ENCODE measurements at places on chromosomes 7 and 10.
A peak's percentile ranks its signal among the peaks of the same experiment; 100 is the strongest.

DNA sequence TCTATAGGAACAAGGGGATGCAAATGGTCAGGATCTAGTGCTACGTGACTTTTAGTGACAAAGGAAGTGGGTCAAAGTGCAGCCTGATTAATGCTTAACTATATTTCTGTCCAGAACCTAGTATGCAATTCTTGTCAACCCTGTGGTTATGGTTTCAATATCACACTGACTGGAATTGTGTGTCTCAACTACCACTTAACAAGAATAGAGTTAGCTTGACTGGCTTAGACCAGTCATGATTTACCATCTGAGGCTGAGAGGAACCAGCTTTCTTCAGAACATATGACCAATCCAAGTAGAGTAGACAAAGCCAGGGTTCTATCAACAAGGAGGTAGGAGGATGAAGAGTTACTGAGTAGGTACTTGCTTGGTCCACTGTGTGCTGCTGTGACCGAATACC lies 54.4 kb downstream of the MYPN start:
- no peak for DNase-seq

DNA sequence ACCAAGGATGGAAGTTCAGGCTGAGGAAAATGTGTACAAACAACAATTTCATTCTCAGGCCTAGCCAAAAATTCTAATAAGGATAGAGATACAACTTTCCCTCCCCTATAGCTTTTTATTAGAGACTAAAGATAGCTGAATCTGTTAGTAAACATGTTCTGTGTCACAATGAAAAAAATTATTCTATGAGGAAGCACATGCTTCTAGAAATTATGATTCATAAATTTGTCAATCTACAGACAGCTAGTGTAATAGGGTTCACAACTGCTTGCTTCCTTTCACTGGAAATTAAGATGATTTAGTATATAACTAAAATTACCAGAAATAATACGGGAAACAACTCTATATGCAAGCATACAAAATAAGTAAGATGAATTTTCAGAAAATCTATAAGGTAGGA lies 56.6 kb downstream of the CCDC3 start:
- DNase-seq = no peak

- DNase-seq = no peak
These were observed 138.4 kb downstream of the BICC1 start for GRCh38 chr10:58651040-58651439.

GRCh38 chr10:46304062-46304461 lies 17.3 kb downstream of the ANTXRL start:
- no peak for DNase-seq

GRCh38 chr10:69468751-69469089 lies 17.5 kb downstream of the TSPAN15 start:
- DNase-seq = no peak

DNA sequence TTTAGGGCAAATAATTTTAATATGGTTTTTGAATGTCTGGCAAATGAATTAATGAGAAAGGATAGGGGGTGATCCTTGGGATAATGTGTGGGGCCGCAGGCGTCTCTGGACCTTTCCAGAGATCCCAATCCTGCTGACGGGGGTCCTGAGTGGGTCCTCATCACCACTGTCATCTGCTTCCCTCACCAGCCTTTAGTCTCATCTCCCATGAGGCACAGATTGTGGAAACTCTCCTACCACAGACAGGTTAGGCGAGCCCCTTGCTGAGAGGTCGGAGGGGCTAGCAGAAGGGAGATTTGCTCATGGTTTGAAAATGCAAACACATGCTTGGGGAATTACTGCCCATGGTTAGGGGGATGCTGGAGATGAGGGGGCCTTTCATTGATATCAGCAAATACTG lies 484.6 kb downstream of the RPS24 start:
- DNase-seq = no peak

DNA sequence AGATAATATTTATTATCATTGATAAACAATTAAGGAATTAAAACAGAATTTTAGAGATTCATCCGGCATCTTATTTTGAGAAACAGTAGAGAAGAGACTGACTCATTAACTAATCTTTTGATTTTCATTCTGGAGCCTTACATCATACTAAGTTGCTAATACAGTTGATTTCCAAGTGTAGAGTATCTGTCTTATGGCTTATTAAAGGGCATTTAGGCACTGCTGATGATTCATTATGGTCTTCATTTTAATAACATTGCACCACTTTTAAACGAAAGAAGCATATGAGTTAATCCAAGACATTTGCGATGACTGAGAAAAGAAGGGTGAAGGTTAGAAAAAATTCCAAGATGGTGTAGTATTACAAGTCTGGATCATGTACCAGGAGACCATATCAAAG lies 186.0 kb upstream of the CACNA2D1 start:
- DNase-seq = no peak

GRCh38 chr7:97007583-97007861 lies 2.2 kb downstream of the DLX6 start:
- DNase-seq = no peak

DNA sequence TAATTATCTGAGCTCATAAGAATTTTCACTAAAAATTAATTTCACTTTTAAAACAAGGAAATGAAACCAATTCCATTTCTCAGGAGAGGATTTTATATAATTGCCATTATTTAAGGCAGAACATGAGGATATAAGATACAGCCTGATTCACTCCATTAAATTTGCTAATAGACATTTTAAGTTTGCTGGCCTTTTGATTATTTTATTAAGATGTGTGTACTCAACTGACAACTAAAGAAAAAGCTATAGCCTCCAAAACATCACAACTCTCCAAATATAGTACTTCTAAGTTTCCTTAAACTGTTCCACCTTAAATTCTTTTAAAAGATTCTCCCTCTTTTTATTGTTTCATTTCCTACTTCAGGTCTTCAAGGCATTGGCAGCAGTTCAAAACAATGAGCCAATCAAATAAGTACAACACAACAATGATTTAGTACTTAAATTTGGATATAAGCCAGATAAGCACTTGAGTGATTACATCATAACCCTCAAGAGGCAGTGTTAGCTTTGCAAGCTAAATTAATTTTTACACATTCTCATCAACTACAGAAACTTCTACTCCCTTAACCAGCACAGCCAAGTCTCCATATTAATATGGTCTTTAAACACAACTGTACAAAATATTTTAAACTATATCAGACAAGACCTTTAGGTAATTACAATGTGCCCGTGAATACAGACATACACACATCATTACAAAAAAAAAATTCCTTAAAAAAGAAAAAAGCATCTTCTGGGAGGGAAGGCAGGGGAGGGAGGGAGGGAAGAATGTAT lies 121.8 kb downstream of the KMT2C start:
- peak; percentile 43 for DNase-seq

GRCh38 chr10:33808475-33808874 lies 474.0 kb upstream of the NRP1 start:
- DNase-seq = no peak

GRCh38 chr7:44195889-44196288 lies 4.9 kb upstream of the YKT6 start:
- DNase-seq = peak; percentile 84

GRCh38 chr10:121053151-121053550 lies 202.0 kb downstream of the WDR11 start:
- no peak for DNase-seq

DNA sequence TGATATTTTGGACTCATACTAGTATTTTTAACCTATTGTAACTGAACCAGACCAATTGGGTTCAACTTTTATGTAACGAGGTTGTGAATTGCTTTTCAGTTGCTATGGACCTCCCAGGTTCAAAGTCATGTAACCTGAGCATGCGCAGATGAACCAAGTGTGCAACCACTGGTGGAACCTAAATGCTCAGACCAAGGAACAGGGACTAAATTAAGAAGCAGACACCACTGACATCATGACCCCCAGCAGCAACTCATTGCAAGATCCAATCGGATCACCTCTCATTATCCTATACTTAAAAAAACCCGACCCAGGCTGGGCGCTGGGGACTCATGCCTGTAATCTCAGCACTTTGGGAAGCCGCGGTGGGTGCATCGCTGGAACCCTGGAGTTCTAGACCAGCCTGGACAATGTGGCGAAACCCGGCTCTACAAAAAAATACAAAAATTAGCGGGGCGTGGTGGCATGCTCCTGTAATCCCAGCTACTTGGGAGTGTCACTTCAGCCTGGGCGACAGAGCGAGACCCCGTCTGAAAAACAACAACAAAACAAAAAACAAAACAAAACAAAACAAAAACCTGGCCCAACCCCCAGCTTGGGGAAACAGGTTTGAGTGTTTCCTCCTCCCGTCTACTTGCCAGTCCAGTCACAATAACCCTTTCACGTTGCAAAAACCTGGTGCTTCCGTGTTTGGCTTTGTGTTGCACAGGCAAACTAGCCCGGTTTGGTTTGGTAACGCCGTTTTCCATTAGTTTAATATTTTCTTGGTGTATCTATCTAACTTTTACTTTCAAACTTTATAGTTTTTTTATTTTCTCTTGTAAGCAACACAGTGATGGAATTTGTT lies 11.3 kb upstream of the ZNF518A start:
- no peak for DNase-seq

- DNase-seq = no peak
These were observed 897.8 kb downstream of the CNTNAP2 start for GRCh38 chr7:147014286-147014955.

GRCh38 chr7:10718768-10719167 lies 254.9 kb upstream of the PHF14 start:
- no peak for DNase-seq

GRCh38 chr10:15859509-15859905 lies 800 bp downstream of the MINDY3 start:
- no peak for DNase-seq

DNA sequence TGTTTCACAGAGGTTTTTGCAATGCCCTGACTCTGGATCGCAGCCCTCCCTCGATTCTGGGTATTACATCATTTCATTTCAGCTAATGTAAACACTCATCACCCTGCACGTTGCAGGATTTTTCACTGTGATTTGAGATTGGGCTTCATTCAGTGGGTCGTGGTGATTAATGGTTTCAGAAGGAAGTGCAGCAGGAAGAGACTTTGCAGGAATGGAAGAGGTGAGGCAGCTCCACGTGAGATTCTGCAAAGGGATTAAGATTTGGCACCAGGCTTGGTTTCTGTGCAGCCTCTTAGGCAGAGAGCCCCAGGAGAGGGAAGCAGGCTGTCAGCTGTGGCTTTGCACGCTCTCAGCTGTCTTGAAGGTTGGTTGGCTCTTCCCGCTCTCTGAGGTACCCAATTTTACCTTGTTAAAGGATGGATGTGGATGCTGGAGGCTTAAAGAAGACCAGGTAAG lies 95.2 kb downstream of the PLCE1 start:
- no peak for DNase-seq

DNA sequence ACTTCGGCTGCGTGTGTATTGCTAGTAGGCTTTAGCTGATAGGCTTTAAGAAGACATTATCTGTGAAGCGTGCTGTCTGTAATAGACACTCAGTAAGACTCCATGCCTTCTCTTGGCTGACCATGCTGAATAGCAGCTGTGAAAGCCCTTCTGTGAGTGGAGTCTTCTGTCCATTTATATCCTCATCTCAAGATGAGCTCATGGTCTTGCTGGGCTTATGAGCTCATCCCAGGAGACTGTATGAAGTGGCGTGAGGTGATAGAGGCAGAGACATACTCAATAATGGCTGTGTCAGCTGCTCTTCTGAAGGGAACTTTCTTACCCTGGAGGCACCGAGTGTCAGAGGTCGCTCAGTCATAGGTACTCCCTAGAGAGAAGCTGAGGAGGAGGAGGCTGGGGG lies 111.5 kb downstream of the SH2D4B start:
- no peak for DNase-seq

Measured in NCI-H1694 treated with DMSO at 0.1 percent for 48 hours (cell line).